ENCODE measurements at places on chromosomes 3 and 15. TPM values are rescaled to one million over a fixed set of nuclear protein-coding genes. Genes with fewer than 3 reads are reported as not detected.

DNA sequence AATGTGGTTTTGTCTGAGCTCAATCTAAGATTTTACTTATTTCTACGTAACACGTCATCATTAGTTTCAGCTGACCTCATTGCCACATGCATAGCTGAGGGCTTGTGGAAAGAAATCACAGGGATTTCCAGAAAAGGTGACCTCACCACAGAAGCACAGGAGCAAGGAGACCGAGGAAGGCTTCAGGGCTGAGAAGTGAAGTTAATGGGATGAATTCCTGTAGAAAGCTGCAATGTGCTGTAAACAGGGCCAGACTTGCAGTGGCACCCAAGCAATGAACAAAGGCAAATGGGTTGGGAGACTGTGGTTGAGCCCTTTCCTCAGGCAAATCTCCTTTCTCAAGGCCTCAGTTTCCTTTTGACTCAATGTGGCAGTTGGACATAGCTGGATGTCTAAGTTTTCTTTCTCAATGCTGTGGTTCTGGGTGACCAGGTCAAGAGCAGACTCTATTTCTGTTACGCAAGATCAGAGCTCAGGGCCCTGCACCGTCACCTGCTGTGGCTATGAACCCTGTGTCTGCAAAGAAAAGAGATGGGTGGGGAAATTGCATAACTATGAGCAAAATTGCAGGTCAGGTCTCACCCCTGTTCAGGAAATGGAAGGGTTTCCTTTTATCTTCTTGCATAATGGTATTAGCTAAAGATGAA lies 252.2 kb upstream of the TBL1XR1 start:
- no peak for DNase-seq
- H3K27me3 ChIP-seq, result no peaks in the 10 kb centered on the region
- no peak overlapping the region for H3K4me3 ChIP-seq
- peak overlapping the region; percentile 85 for H3K27ac ChIP-seq

GRCh38 chr3:100277255-100277800 lies 16.5 kb downstream of the TBC1D23 start:
- DNase-seq, result no peak
- H3K27ac ChIP-seq, result no peak overlapping the region
- H3K4me3 ChIP-seq, result no peak overlapping the region
- no peaks in the 10 kb centered on the region for H3K27me3 ChIP-seq

- H3K27ac ChIP-seq, result peak overlapping the region; percentile 81
- peak; percentile 93 for DNase-seq
- peak overlapping the region; percentile 76 for H3K4me3 ChIP-seq
- peaks cover 74% of the 10 kb centered on the region for H3K4me1 ChIP-seq
Measured at GRCh38 chr3:184568924-184569829, 7.6 kb downstream of the EPHB3 start.

CCDC39 gene
- total RNA-seq, result under 0.01 TPM

GP5 gene
- total RNA-seq, result not detected

All from esophagus muscularis mucosa (tissue), 4 donors.